ENCODE measurements at places on chromosomes 3 and 15. TPM values are rescaled to one million over a fixed set of nuclear protein-coding genes. Genes with fewer than 3 reads are reported as not detected.

DNA sequence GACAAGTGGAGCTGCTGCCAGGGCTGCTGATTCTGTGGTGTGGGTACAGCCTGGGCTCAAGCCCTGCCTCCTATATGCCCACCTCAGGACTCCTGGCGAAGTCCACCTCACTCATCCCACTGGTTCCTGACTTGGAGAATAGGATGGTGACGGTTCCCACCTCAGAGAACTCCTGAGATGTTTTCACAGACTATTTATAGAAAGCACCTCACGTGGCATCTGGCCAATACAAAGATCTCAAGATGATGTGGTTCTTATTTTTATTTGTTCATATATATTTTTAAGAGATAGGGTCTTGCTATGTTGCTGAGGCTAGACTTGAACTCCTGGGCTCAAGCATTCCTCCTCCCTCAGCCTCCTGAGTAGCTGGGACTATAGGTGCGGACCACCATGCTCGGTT is 236.9 kb upstream of the BHLHE40 start:
- no peak for DNase-seq

GRCh38 chr3:66354001-66354400 is 133.2 kb downstream of the SLC25A26 start:
- DNase-seq: no peak

- DNase-seq: no peak
Observed at GRCh38 chr3:114411190-114411668, 117.4 kb downstream of the TIGIT start.

DNA sequence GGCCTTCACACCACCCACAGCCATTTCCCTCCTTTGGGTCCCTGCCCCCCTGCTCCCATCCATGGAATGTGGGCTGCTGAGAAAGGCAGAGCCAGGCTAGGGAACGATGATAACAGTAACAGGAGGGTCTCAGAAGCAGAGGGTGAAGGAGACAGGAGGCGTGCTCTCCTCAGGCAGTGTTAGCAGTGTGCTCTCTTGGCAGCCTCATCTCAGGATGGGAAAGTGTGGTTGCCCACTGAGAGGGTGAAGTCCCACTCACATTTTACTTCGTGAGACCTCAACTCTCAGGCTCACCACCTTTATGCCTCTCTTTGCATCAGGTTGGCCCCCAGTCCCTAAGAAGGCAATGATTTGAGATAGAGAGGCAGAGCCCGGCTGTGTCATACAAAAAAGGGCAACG is 24.5 kb downstream of the TIGIT start:
- DNase-seq: no peak

GRCh38 chr3:148759430-148759829 is 61.7 kb downstream of the AGTR1 start:
- no peak for DNase-seq

DNA sequence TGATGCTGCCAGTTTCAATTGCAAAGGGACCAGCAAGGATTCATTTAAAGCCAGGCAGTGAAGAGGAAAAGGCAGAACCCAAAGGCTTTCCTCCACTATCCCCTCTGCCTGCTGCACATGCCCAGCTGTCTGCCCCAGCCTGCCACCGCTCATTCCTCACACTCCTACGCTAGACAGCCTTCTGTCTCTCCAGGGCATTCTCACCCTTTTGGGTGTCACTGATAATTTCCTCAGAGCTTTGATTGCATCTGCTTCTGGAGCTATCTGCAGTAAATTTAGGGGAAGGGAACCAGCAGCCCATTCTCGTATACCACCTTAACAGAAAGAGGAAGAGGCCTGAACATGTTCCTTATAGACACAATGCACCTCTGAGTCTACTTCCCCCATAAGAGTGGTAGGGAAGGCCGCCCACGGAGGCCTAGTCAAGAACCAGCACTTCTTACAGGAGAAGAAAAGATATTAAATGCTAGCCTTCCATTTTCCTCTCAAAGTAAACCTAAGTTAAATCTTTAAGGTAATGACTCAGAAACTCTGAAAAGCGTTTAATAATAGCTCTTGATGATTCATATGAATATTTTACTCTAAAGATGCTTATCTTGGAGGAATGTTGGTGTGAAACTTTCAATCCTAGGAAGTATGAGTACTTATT is 20.9 kb downstream of the NUDT16 start:
- DNase-seq: no peak

- DNase-seq: no peak
Observed at GRCh38 chr15:99842071-99842470, 108.8 kb upstream of the LYSMD4 start.

DNA sequence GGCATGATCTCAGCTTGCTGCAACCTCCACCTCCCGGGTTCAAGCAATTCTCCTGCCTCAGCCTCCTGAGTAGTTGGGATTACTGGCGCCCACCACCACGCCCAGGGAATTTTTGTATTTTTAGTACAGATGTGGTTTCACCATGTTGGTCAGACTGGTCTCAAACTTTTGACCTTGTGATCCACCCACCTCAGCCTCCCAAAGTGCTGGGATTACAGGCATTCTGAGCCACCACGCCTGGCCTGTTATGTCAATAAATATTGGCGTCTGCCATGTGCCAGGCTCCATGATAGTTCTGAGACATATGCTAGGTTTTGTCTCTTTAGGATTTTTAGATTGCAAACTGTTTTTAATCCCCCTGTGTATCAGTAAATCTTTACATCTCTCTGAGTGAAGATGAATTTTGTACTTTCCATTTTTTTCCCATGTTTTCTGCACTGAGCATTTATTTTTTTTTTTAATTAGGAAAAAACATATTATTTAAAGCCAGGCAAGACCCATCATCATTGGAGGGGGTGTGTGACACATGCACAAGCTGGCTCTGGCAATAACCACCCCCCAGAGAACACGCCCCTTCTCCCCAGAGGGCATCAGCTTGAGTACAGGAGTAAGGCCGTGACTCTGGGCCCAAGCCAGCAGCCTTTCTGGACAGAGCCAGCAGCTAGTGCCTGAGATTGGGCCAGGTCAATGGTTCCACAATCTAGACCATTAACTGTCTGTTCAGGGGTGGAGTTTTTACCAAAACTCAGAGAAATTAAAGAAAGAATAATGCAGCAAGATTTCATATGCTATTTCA is 51.0 kb upstream of the ATP1B3 start:
- DNase-seq: no peak

DNA sequence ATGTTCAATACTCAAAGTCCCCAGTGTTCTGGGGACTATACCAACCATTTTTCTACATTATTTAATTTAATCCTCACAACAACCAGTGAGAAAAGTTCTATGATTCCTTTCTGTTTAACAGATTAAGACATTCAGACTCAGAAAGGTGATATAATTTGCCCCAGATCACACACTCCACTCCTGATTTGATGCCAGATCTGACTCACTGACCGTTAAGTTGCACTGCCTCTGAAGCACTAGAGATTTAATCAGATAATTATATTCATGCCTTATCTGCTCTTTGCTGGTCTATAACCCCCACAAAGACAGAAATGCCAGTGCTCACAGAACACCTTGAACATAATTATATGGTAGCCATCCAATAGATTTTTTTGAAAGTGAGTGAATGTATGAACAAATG is 501.0 kb downstream of the IGSF11 start:
- DNase-seq: no peak

- DNase-seq: no peak
Observed at GRCh38 chr15:38652998-38653397, 88.4 kb upstream of the RASGRP1 start.

DNA sequence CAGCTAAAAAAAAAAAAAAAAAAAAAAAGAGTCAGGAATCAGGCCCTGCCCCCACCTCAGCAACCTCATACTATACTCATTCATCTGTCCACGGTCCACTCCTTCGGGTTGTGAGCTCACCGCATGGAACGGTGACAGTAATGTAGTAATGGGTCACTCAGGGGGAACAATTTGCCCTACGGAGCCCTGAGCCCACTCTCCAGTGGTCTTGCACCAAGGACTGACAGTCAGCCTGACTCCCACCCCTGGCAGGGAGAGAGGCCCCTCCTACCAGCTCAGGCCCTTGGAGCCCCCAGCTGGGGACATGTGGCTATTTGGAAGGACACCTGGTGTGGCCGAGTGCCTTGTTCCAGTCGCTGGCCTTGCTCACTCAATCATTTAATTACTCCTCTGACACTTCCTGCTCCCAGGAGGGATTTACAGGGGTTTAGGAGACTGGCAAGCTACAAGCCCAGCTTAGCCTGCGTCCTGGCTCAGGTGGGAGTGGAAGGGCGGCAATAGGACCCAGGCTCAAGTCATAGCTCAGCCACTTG is 19.9 kb upstream of the CACNA2D2 start:
- DNase-seq: no peak

- DNase-seq: no peak
Observed at GRCh38 chr15:80485370-80486164, 81.4 kb downstream of the ARNT2 start.

DNA sequence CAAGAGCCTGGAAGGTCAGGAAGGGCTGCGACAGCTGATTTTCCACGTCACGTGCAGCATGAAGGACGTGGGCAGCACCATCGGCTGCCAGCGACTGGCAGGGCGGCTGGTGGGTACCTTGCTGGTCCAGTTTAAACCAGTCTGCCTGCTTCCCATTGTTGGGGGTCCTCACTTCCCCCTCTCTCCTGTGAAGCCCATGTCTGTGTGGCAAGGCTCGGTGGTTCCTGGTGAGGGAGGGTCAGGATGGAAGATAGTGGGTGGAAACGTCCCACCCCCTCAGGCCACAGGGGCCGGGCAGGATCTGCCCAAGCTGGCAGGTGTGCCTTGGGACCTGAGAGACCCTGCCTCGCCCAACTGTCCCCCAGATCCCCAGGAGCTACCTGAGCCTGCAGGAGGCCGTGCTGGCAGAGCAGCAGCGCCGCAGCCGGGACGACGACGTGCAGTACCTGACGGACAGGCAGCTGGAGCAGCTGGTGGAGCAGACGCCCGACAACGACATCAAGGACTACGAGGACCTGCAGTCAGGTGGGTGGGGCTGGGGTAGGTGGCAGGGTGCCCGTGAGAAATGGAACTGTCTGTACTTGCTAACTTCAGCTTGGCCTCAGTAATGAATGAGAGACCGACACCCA is 108.2 kb downstream of the LRRK1 start:
- DNase-seq: no peak

DNA sequence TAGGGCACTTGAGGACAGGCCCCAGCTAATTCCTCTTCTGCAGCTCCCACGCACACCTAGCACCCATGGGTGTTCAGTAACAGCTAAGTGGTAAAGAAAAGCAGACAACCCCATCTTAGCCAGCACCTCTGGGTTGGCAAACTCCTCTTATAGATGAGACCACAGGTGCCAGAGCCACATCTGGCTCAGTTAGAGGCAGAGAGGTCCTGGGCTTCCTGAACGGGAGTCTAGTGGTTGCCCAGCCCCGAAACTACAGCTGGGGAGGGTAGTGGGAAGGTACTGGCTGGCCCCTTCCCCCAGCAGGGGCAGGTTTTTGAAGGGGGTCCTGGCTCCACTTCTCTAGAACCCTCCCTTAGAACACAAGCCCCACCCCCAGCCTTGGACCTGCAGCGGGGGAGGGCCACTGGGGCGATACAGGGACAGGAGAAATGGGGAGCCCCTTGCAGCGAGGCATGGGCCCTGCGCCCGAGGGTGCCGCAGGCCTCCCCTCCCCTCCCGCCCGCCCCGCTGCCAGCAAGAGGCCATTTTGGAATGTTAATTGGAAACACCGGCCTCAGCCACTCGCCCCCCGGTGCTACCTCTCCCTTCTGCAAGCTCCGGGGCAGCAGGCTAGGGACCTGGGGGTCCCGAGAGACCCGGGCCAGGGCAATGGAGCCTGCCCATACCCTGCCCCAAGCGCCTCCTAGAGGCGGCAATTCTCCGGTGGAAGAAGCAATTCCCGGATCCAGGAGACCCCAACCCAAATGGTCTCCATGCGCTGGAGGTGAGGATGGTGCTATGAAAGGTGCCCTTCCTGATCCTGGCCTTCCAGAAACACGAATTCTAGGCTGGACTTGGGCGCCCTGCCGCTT is 1.5 kb downstream of the DUSP7 start:
- no peak for DNase-seq

DNA sequence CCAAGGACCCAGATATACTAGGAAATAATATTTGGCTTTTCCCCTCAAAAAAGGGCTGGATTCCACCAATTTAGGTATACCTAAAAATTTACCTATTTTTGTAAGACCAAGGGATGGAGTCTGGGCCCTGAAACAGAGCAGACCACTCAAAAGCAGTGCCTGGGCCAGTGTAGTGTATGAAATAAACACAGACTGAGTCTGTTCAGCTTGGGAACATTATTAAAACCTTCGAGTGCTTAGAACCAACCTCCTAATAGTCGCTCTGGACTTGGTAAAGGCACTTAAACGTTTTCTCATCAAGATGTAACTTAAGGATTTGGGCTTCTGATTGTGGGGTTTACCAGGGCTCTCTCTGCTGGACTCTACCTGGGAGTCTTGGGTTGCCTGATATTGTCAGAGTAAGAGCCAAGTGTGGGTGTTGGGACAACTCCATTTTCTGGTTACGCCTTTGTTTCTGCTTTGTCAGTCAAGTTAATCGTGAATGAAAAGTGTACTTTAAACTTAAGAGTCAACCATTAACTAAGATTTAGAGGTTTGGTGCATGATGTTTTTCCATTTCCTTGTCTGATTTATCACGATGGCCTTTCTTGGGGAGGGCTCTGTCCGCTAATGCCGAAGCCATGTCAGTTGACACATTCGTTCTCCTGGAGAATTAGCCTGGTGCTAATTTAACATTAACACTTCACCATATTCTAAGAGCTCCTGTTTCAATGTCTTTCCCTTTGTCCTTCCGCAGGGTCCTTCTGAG is 221.0 kb upstream of the TPM1 start:
- no peak for DNase-seq

DNA sequence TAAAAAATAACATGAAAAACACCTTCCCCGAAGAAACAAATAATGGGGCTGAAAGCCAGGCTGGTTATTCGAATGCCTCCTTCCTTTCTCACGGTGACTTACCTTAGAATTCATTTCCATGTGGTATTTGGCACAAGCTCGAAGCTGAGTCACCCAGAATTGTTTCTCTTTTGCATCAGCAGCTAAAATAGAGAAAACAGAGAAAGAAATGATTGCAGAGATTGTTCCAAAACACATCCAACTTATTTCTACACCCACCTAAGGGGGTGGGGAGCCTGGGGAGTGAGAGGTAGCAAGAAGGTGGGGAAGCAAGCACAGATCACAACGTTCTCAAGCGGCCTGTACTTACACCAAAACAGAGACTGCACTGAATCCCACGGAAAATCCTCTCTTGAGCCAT is 104.7 kb downstream of the OSBPL10 start:
- no peak for DNase-seq

- DNase-seq: no peak
Observed at GRCh38 chr15:62482785-62483429, 317.8 kb upstream of the C2CD4B start.

GRCh38 chr15:25899870-25900269 is 36.7 kb upstream of the ATP10A start:
- DNase-seq: no peak

The BFSP2 gene
- not detected for total RNA-seq

The SEMA3B gene
- 53.6 TPM for total RNA-seq

The PXYLP1 gene
- total RNA-seq: 23.2 TPM

The CDHR4 gene
- 0.68 TPM for total RNA-seq

The GOLGA8Q gene
- 15.8 TPM for total RNA-seq

The EOMES gene
- total RNA-seq: 4.6 TPM

The PAQR5 gene
- total RNA-seq: 1.2 TPM

The FGF12 gene
- 1.5 TPM for total RNA-seq

The SH2D7 gene
- total RNA-seq: not detected

The CCDC191 gene
- 2.3 TPM for total RNA-seq

The SERPINI2 gene
- total RNA-seq: not detected

Data from thoracic aorta (tissue), 2 donors.